Kidney glomerular epithelial cell (primary cell): ENCODE measurements at places on chromosomes 7 and 10.

GRCh38 chr7:117479225-117480054, at the start of gene CFTR:
TSS of gene CFTR (plus strand) at chr7:117480025. CDS start at chr7:117480095, 70 bp downstream.
- DNase-seq, result no peak

GRCh38 chr10:59847888-59848287, 58.5 kb downstream of the CCDC6 start:
- DNase-seq, result no peak

- no peak for DNase-seq
Observed at GRCh38 chr7:1252540-1253090, 19.9 kb downstream of the UNCX start.

DNA sequence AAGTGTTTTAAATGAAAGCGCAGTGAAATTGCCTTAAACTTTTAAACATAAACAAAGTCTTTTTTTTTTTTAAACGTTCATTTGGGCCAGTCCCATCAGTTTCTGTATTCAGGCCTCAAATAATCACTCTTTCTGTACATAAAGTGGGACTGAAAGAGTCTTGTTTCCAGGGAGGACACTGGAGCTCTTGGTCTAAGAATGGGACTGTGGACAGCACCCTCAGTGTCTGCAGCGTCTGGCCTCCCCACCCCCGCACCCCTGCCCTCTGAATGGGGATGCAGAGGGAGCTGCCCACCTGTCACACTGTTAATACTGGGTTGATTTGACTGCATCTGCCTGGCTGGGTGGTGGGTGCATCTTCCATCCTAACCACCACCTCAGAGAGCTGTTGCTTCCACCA, 5.2 kb downstream of the ZNF365 start:
- DNase-seq, result no peak

- DNase-seq, result no peak
Observed at GRCh38 chr7:45566386-45566785, 7.8 kb upstream of the ADCY1 start.

DNA sequence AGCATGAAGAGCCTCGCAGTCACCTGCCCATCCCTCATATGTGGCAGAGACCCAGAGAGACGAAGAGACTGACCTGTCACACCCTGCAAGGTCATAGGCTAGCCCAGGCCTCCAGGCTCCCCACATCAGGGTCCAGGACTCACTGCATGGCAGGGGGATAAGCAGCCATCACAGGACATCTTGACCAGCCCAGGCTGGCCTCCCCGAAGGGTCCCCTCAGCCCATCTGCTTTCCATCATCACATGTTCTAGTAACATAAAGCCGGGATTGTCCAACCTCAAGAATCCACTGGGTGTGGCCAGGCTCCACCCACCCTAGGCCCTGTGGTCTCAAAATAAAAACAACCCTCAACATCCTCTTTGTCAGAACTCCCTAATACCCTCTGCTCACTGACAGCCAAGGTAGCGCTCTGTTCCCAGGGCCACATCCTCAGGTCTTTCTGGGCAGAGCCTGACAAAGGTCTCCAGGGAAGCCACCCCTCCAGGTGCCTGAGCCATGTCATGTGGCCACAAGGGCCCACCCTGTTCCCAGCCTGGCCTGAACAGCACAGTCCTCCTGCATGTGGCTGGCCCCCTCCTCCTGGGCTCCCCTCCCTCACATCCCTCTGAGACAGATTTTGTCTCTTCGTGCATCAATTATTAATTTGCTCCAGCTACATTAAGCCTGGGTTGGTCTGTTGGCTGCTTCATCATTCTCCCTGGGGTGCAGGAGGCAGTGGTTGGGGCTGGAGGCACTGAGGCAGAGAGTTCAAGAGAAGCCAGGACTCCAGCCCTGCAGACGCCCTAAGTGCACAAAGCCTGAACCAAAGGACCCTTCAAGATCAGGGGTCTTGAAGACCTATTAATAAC, 131.8 kb upstream of the UNC5B start:
- DNase-seq, result no peak

DNA sequence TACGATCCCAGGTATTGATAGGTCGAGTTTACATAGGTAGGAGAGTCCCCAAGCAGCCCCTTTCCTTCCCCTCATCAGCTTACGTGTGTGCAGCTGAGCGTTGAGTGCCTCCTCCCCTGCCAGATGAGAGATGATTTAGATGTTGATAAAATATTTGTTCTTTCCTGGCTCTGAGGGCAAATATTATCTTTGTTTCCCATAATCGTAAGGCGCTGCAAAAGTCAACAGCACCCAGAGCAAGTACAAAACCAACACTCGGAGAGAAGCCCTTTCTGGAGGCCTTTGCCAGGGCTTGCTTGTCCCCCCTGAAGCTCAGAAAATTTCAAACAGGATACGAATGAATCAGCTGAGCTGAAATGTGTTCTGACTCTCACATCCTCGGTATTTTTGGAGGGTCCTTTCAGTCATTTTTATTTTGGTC, 683.2 kb downstream of the LRMDA start:
- DNase-seq, result no peak

- DNase-seq, result no peak
Observed at GRCh38 chr7:73827567-73828106, 3.2 kb upstream of the CLDN4 start.

DNA sequence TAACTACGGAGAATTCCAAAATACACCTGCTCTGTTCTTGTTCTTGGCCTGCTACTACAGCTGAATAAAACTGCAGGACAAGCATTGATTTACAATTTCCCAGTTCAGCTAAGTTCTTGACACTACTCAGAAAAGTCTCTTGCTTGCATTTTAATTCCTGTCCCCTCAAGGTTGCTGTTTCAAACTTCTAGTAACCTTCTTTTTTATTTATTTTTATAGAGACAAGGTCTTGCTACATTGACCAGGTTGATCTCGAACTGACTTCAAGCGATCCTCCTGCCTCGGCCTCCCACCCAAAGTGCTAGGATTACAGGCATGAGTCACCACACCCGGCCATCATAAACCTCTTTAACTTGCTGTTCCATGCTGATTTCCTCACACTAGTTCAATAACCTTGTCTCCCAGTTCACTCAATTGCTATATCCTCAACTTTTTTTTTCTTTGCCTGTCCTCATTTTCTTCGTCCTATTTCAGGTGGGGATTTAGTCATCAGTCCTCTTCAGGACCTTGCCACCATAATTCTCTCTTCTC, 79.9 kb downstream of the ARHGAP21 start:
- DNase-seq, result no peak

DNA sequence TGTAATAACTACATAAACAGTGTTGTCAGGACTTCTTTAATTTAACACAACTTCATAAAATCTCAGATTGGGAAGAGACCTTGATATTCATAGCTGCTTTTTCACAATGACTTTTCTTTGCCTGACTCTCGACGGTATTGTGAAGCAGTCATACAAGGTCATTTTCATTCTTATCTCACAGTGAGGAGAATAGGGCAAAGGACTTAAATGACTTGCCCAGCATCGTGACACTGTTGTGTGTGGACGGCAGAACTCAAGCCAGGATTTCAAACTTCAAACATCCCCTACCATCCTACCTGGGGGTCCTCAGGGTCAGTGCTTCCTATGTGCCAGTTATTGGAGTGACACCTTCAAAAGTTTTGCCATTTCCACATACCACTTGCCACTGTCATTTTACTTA, 138.5 kb upstream of the GDF10 start:
- no peak for DNase-seq

DNA sequence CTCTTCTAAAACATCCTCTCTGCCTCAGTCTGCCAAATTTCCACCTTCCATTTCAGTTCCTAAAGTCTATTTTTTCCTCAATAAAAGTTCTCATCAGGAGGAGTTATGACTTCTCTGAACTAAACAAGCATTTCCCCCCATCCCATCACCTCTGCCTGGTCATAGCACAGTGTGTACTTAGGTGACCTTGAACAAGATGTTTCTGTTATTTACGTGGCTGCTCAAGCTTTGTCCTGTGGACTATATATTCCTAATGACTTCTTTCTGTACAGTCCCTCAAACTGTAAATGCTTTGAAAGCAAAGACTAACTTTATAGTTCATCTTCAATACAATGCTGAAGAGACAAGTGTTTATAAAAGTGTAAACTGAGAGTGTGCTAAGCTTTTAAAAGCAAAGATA, 166.9 kb downstream of the CPEB3 start:
- DNase-seq, result no peak

GRCh38 chr7:109713366-109713765, 1143.7 kb downstream of the DNAJB9 start:
- no peak for DNase-seq

DNA sequence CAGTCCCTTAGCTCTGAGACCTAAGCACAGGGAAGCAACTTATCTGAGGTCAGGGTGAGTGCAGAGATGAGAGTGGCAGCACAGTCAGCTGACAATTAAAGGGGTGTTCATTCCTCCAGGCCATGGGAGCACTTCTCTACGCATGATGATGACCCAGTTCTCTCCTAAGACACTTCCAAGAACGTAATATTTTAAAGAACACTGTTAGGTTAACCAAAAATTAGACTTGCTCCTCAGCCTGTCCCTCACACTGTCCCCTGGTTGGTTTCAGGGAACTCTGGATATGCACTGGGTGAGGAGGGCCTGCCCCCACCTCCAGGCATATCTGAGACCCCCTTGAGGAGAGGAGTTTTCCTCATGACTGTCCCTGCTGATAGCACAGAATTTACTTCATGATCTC, 767.5 kb downstream of the GRID1 start:
- DNase-seq, result no peak

DNA sequence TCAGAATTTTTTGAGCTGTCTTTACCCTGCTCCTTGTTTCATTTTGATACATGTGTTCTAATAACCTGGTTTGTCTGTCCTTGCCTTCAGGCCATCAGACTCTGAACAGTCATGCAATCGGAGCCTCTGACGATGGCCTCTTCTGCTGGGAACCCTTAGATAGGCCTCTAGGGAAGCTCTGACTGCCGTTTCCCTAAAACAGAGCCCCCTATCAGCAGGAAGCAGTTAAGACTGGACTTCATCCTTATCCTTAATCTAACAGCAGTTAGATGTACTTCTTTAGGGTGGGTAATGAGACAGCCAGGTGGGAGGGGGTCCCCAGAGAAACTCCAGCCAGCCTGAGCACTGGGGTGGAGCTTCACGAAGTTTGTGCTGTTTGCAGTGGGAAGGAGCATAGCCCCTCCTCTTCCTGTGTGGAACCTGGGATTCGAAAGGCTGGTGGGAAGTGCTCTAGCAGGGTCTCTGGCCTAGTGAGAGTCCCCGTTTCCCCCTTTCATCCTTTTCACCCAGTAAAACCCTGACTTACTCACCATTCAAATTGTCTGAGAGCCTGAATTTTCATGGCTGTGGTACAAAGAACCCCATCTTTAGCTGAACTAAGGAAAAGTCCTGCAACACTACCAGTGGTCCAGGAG, 28.4 kb upstream of the SORCS3 start:
- DNase-seq, result no peak
